Uterus (tissue), 4 donors: ENCODE measurements at places on chromosomes 11 and 22. TPM values are rescaled to one million over a fixed set of nuclear protein-coding genes. Genes with fewer than 3 reads are reported as not detected.

Gene TRPM5
- not detected for total RNA-seq

DNA sequence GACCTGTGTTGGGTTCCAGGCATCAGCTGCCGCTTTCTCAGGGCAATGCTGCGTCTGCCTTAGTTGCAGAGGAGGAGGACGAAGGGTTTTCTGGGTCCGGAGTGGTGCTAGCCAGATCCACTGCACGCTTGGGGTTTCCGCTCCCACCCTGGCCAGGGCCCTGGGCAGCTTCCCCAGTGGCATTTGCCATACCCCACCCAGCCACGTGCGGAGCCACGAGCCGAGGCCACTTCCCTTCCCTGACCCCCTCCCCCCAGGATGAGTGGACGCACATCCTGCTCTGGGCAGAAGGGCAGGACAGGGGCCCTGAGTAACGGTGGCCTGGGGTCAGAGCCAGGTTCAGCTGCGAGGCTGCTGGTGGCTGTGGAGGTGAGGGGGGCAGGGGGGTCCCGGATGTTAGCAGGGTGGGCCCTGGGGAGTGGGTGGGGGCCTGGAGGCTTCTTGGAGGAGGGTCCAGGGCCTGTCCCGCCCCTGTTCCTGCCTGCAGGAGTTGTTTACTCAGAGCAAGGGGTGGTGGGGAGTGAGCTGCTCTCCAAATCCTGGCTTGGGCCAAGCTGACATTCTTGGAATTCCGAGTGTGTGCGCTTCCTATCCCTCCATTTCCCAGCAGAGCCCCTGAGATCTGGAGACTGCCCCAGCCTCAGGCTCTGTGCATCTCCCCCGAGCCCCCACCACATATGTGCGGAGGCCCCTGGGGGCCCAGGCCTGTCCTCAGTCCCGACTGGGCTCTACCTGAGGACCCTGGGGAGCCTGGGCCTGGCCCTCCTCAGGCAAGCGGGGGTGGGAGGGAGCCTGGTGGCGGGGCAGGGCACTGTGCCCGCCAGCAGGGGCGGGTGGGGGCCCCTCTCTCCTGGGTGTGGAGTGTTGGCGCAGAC, 1.4 kb downstream of the TSPAN4 start:
- peak; percentile 90 for DNase-seq

Gene ISX
- under 0.01 TPM for total RNA-seq

GRCh38 chr11:1830322-1831223, 4.2 kb upstream of the SYT8 start:
- peak; percentile 11 for DNase-seq

Gene OR52I2
- not detected for total RNA-seq

Gene TP53AIP1
- total RNA-seq: 1.0 TPM

- no peak for DNase-seq
Measured at GRCh38 chr11:73234471-73235181, 16.5 kb downstream of the P2RY2 start.

DNA sequence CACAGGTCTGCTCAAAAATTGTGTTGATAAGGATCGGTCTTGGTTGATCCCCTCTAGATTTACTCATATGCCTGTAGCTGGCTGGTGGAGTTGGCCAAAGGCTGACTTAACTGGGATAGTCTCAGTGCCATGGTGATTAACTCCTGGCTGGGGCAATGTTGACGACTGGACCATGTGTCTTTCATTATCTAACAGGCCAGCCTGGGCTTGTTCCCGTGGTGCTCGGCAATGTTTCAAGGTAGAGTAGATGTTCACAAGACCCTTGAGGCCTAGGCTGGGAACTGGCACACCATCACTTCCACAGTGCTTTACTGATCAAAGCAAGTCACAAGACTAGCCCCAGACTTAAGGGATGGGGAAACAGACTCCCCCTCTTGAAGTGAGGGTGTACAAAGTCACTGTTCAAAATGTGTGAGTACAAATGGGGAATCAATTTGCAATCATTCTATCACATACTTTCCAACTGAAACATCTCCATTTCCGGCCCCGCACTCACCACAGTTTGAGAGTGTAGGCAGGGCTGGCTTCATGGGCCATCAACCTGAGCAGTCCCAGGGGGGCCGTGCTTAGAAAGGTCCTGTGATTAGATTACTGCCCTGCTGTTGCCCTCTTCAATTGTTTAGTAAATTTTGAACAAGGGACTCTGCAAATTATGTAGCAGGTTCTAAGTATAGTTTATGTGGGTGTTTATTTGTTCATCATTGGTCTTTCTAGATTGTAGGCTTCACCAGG, 240.8 kb downstream of the NELL1 start:
- DNase-seq: no peak

DNA sequence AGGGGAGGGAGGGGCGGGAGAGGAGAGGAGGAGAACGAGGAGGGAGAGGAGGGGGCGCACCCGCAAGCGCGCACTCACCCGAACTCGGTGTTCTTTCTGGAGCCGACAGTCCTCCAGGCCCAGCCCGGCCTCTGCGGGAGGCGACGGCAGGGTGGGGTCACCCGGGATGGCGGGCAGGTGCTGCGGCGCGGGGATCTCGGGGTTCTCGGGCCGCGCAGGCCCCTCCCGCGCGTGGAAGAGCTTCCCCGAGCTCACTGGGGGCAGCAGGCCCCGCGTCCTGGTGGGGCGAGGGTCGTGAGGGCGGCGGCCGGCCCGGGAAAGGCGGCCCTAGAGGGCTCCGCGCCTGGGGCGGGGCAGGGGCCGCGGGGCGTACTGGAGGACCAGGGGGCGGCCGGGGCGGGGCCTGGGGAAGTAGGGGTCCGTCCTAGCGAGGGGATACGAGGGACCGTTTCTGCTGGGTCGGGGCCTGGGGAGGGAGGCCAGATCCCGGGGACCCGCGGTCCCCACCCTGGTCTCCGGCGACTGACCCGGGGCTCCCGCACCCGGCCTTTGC, 5.2 kb downstream of the LMNTD2 start:
- no peak for DNase-seq

Gene HARBI1
- total RNA-seq: 0.77 TPM

GRCh38 chr22:32920734-32921133, 119.2 kb downstream of the TIMP3 start:
- DNase-seq: no peak
